Activated naive CD4-positive, alpha-beta T cell treated with Interleukin-2 at 50 U/mL for 16 hours (primary cell): ENCODE measurements at places on chromosomes 2 and 18.

DNA sequence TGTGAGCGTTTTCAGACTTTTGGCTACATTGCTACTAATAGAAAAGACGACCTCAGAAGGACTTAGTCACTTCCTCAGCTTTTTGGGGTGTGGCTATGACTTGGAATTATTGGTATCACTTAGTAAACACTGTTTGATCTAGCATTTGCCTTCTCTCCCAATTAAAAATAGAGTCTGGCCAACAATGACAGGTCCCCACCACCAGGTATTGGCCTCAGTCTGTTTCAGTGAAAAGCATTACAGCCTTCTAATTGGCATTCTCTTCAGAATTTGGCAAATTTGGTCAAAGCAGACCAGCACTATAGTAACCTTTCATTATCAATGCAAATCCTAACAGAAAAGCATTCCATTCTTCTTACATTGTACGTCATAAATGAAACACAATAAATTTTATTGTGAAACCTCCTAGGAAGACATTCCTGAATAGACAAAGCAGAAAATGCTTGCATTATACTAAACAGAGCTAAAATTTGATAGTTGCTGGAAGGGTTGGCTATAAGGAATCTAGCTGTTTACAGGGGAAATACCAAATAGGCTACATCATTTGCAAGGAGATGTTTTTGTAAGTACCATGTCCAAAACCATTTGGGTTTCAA, 613.9 kb downstream of the IRS1 start:
- no peak for DNase-seq

GRCh38 chr18:74534150-74534969, at the start of gene CNDP1:
TSS of gene CNDP1 (plus strand) at chr18:74534500. CDS start at chr18:74534668, 168 bp downstream.
- DNase-seq: no peak

DNA sequence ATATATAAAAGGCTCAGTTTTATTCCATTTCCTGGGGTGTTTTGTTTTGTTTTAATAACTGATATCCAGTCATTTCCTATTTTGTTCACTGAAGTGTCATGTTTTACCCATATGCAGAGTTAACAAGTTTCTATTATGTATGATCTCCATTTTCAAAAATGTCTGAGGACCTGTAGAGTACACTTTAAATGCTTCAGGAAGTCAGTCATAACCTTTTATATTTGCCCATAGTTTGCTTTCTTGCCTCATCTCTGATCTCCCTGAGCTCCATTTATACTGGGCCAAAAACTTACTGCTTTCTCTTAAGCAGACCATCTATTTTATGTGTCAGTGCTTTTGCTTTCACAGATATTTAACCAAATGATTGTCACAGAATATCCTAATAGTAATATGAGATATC, 278.7 kb downstream of the MBD5 start:
- DNase-seq: no peak

DNA sequence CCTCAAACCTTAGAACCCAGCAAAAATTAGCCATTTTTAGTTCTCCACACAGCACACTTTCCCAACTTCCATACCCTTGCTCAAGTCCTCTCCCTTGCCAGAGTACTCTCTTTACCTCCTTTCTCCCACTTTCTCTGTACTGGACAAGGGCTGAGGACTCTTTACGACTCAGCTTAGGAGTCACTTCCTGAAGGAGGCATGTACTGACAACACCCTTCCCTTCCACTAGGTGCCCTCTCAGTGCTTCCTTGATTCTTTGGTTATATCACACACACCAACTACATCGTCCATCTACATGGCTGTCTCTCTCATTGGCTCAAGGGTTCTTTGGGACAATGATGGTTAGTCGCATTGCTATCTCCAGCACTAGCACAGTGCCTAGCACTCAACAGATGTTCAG, 5.2 kb upstream of the C18orf63 start:
- no peak for DNase-seq

DNA sequence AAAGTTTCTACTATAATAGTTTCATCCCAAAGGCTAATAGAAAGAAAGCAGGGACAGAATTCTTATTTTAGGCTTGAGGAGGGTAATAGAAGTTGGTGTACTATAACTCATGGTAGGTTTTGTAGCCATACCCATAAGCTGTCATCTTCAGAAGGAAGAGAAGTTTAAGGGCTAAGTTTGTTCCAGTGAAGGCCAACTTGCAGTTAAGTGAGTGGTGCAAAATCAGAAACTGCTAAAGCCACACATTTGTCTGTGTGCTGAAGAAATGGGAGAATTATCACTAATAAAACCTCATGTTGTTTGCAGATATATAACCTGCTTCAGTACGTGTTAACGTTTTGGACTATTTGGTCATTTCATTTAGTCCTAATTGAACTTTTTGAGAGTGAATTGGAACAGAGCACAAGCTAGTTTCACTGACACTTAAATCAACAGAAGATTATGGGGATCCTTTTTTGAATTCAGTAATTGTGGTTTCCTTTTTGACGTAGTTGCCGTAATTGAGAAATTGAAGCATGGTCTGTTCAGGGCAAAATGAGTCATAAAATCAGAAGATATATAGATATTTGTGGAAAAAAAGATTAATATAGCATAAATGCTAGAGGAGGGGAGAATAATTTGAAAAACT, 69.1 kb downstream of the PHLPP1 start:
- no peak for DNase-seq

- no peak for DNase-seq
These were observed 170.5 kb downstream of the CDH20 start for GRCh38 chr18:61503688-61504087.

DNA sequence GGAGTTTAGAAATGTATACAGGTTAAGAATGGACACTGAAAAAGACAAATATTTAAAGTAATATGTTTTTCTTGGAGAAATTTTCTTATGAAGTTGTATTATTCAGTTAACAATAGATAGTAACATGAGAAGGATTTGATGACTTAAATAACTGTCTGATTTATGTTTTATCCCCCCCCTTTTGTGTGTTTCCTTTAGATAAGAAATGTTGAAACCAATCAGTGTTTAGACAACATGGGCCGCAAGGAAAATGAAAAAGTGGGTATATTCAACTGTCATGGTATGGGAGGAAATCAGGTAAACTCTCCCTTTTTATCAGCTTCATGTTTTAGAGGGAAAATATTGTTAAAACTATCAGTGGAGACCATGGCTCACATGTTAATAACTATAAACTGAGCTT, 289.7 kb upstream of the KCNJ3 start:
- DNase-seq: no peak

- no peak for DNase-seq
These were observed 258.8 kb downstream of the CYP26B1 start for GRCh38 chr2:71888751-71889445.

GRCh38 chr2:174331595-174332216, 3.0 kb upstream of the SP9 start:
- no peak for DNase-seq

DNA sequence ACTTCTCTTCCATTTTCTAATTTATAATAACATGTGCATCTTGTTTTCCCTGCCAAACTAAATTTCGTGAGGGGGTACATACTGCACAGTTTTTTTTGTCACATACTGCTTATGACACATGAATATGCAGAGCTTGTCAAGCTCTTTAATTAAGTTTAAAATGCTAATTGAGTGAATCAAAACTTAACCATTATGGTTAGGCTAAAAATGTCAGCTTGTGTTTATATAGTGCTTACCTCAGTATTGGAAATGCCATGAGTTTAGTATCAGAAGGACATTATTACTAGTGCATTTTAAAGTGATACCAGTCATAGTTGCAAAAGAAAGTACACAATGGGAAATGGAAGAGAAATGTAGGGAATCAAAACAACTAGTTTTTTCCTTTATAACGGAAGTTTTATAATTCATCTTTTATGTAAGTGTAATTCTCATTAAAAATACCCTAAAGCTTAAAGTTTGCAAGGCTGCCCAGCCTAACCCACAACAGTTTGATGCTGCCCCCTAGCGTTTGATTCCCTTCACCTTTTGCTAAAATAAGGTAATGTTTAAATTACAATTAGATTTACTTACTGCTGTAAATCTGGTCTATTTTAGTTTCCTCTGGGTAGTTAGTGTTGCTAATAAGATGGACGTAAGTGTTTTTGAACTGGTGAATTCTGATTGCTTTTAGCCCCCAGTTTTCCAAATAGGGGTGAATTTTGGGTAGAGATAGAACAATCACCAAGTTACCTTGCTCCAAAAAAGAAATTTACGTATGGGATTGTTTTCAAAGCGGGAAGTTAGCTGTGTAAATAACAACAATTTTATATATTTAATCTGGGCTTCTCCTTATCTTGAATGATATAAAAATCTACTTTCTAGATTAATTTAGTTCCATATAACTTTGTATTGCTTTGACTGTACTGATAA, 3.2 kb downstream of the SLC39A10 start:
- DNase-seq: peak; percentile 74

- DNase-seq: no peak
These were observed 158.0 kb upstream of the ALKAL2 start for GRCh38 chr2:445896-446295.

DNA sequence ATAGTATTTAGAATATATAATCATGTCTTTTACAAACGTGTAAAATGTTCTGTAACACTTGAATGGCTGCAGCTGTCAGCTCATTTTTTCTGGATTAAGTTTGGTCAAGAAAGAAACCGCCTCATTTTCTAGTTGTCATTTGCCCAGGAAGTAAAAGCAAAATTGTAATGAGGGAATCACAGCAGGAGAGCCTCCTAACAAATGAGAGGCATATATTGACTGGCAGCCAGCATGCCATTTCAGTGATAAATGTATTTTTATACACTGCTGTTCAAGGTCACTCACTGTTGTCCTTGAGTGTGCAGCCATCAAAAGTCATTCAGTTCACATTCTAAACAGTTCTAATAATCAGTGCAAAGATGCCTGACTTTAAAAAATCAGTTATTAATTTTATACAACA, 144.3 kb upstream of the BOD1L2 start:
- DNase-seq: no peak

- DNase-seq: no peak
These were observed 43.3 kb upstream of the SERPINB2 start for GRCh38 chr18:63844254-63844653.

DNA sequence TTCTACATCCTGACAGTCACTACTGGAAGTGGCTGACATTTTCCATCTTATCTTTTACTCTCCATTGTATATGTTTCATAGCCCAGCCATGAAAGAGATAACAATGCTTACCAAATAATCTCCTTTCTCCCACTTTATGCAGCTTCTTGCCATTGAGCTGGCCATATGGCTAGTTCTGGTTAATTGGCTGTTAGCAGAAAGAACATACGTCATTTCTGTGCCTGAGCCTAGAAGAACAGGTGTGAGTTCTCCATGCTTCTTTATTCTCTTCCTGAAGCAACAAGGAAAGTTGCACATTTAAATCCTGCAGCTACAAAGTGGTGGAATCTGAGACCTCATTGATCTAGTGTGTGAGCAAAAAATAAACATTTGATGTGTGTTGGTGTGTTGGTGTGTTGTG, 82.0 kb upstream of the FSHR start:
- no peak for DNase-seq

- DNase-seq: no peak
These were observed 38.2 kb downstream of the EFEMP1 start for GRCh38 chr2:55885127-55885943.

DNA sequence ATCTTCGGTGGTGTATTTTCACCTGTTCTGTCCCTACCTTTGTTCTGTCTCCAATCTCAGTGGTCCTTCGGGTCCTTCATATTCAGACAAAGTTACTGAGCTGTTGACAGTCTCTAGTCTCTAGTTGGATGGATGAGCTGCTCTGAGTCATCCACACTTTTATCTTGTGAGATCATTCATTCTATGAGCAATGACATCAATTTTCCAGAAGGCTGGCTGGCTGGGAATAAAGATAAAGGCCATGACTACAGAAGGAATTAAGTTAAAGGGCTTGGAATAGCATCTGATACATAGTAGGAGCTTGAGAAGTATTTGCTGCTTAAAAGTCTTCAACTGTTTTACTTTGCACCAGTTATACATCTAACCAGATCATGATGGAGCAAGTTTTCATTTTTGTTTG, 43.1 kb upstream of the SLC39A10 start:
- no peak for DNase-seq

DNA sequence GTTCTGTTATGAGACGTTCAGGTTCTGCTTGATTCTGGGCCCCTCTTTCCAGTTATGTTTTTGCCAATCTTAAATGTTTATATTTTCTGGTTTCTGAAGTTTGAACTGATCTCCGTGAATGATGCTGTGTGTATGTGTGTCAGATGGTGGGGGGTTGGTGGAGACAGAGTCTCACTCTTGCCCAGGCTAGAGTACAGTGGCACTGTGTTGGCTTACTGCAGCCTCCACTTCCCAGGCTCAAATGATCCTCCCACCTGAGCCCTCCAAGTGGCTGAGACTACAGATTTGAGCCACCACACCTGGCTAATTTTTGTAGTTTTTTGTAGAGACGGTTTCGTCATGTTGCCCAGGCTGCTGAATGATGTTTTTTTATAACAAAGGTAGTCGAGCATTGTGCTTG, 45.9 kb downstream of the PSMD14 start:
- no peak for DNase-seq

GRCh38 chr2:196372811-196373664, 201.7 kb upstream of the STK17B start:
- no peak for DNase-seq

DNA sequence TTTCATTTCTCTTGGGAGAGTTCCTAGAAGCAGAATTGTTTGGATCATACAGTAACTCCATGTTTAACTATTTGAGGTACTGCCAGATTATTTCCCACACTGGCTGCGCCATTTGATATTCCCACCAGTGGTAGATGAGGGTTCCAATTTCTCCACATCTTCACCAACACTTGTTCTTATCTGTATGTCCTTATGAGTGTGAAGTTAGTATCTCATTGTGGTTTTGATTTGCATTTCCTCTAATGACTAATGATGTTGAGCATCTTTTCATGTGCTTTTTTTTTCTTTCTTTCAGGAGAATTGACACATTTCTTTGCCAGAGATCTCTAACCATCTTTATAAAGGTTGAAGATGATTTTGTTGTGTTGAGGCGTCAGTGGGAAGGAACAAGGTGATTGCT, 4.1 kb upstream of the MGAT5 start:
- no peak for DNase-seq

DNA sequence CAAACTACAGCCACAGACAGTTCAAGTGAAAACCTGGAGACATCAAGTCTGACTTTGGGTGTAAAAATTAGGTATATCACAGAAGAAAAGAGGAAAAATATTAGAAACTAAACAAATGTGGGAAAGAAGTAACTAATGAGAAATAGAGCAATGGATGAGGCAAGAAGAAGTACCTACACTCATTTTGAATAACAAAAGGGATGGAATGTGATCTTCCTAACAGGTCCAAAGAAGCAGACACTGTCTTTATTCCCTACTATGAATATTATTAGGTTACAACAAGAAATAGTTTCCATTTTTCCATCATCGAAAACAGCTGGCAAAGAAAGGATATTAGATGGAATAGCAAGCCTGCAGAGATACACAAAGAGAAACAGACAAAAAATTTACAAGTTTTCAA, 486.3 kb upstream of the FSHR start:
- no peak for DNase-seq

GRCh38 chr2:84862006-84862405, 18.9 kb downstream of the TRABD2A start:
- DNase-seq: no peak

GRCh38 chr2:149342509-149342908, 12.1 kb downstream of the LYPD6 start:
- DNase-seq: no peak

DNA sequence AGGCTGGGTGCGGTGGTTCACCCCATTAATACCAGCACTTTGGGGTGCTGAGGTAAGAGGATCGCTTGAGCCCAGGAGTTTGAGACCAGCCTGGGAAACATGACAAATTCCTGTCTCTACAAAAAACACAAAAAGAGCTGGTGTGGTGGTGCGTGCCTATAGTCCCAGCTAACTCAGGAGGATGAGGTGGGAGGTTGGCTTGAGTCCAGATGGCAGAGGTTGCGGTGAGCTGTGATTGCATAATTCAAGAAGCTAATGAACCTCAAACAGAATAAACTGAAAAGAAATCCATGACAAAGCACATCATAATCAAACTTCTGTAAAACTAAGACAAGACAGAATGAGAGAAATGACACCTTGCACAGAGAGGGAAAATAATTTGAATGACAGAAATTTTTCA, 54.8 kb downstream of the SEMA4F start:
- DNase-seq: no peak
